Stimulated activated CD4-positive, alpha-beta T cell treated with anti-CD3 and anti-CD28 coated beads, Interleukin-4, amount 100 ng/mL, for 48 hours (primary cell): ENCODE measurements at places on chromosomes 2 and 18.

- DNase-seq, result no peak
These were observed 114.5 kb upstream of the STPG4 start for GRCh38 chr2:47269316-47270232.

DNA sequence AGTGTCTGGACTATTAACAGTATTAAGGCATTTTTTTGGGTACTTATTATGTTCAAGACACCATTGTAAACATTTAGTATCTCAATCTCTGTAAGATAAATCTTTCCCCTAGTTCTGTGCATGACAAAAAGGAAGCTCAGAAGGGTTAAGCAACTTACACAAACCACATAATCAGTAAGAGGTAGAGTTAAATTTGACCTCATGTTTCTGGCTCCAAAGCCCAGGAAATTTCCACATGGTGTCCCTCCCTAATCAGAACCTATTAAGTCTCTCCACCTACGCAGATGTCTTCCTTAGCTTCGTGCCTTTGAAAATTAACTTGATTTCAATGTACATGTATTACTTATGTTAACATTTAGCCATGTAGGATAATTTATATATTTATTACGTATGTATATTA is 2.0 kb downstream of the MFSD6 start:
- no peak for DNase-seq

DNA sequence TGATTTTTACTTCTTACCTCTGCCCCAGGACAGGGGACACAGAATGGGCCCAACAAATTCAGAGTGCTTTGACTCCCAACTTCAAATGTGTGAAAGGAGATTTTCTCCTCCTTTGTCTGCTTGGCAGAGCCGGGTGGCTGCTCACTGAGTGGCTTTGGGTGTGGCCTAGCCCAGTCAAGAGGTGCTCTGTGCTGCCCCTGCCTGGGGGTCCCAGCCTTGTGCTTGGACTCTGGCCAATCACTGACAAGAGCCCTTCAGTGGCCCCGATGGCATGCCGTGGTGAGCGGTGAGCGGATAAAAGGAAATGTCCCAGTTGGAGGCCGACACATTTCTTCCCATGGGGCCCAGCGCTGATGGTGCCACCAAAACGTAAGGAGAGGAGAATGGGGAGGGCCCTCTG is 259.2 kb downstream of the CELF4 start:
- DNase-seq, result no peak

DNA sequence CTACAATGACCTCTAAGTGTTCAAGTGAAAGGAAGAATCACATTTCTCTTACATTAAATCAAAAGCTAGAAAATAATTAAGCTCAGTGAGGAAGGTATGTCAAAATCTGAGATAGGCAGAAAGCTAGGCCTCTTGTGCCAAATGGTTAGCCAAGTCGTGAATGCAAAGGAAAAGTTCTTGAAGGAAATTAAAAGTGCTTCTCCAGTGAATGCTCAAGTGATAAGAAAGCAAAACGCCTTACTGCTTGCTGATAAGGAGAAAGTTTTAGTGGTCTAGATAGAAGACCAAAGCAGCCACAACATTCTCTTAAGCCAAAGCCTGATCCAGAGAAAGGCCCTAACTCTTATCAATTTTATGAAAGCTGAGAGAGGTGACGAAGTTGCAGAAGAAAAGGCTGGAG is 932.3 kb upstream of the ACVR2A start:
- DNase-seq, result no peak

DNA sequence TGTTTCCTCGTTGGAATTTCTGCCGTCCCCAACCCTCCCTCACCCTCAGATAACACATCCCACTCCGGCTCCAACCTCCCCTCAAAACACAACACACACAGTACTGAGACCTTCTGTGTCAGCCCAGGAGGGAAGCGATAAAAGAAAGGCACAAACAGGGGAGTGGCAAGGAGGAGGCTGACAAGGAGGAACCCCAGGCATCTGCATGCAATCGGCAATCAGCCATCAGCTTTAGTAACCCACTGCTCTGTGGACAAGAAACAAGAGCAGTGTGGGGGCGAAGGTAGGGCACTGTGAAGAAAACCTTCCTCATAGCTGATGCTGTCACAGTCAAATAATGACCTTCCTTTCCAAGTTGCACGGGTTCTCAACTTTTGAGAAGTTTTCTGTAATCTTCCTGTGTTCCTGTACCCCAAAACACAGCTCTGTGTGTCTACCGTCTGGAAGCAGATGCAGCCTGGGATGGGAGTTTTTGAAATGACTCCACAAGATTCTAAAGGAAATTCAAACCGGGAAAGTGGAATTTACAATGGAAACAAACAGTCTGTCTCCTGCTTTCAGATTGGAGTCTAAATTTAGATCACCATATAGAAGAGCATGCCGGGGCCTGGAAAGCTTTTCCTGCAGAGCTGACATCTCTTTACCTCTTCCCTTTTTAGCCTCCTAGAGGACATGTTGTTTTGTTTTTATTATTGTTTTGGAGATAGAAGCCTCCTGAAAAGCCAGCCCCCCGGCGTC is 16.4 kb upstream of the LPIN2 start:
- no peak for DNase-seq

DNA sequence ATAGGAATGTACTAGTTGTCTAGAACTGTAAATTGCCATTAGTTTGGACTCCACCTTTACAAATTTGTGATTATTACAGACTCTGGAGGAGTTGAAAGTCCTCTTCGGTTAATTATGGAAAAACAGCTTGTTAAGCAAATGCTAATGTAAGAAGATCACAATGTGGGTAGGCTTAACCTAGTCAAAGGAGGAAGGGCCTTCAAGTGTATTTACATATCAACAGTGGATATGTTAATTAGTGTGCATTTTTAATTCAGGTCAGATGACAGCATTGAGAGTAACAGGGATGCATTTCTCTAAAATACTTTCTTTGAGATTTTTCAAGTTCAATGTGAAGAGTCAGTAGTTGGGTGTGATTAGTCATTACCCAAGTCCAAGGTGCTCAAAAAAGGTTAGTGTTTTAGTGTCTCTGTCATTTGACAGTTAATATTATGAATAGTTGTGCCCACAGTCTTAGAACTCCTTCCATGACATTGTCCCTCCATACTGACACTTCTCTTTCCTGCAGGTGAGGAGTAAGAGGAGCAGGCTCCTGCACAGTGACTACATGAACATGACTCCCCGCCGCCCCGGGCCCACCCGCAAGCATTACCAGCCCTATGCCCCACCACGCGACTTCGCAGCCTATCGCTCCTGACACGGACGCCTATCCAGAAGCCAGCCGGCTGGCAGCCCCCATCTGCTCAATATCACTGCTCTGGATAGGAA is 28.0 kb downstream of the CD28 start:
- peak; percentile 32 for DNase-seq

GRCh38 chr2:12315224-12315623 is 401.5 kb upstream of the TRIB2 start:
- DNase-seq, result no peak
